ENCODE measurements at places on chromosomes 11 and 22.

- DNase-seq = no peak
Observed at GRCh38 chr11:93032580-93032979, 63.1 kb downstream of the MTNR1B start.

- DNase-seq = peak; percentile 29
Observed at GRCh38 chr22:39706376-39707140, 136.0 kb downstream of the CACNA1I start.

- DNase-seq = no peak
Observed at GRCh38 chr11:131880316-131880715, 509.9 kb downstream of the NTM start.

- no peak for DNase-seq
Observed at GRCh38 chr22:26588729-26589366, 1.1 kb downstream of the TPST2 start.

GRCh38 chr11:63769714-63770455 is 1.3 kb upstream of the ZFTA start:
- DNase-seq = no peak

DNA sequence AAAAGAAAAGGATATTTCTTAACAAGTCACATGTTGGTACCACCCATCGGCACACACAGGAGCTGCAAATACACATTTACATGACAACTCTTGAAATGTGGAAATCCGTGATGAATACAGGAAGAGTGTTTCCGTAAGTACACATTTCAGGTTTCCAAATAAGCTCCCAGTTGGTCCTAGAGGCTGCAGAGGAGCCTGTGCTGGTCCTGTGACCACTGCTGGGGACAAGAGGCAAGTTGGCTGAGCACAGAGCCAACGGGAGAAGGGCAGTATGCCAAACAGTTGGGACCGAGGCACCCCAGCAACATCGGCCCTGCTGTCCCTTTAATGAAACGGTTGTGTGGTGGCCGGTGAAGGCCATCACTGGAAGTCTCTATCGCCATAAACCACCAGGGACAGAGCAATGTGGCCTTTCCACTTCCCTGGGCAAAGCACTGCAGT is 38.5 kb upstream of the ARFGAP3 start:
- DNase-seq = no peak

- DNase-seq = no peak
Observed at GRCh38 chr11:70116386-70117065, 38.4 kb downstream of the ANO1 start.

DNA sequence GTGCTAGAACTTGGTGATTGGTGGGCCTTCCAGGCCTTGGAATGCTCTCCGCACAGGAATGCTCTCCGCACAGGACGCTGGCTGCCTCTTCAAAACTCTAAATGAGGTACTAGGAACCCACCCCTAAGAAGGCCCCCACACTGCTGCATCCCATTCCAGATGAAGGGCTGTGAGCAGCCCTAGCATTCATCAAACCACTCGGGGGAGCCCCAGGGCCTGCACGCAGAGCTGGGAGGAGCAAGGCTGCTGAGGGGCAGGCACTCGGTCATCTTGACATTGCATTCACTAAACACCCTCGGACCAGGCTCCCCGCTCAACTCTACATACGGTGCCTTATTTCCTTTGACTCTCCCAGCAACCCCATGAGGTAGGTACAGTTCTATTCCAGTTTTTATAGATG is 49.2 kb upstream of the EMID1 start:
- no peak for DNase-seq

DNA sequence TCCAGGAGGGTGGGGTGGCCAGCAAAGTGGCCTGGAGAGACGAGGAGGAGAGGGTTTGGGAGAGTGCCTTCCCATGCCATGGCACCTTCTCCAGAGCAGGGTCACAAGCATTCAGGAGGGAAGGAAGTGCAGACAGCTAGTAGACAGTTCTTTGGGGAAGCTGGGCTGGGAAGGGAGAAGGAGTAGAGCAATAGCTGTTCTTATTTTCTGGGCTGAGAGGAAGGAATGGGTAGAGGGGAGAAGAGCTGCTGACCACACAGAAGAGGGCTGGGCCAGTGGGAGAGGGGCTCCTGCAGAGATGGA is 14.8 kb upstream of the PICK1 start:
- DNase-seq = no peak

GRCh38 chr11:95257456-95257971 is 26.5 kb upstream of the SESN3 start:
- no peak for DNase-seq

GRCh38 chr22:50576070-50576469 is 2.2 kb downstream of the CPT1B start:
- DNase-seq = peak; percentile 24

DNA sequence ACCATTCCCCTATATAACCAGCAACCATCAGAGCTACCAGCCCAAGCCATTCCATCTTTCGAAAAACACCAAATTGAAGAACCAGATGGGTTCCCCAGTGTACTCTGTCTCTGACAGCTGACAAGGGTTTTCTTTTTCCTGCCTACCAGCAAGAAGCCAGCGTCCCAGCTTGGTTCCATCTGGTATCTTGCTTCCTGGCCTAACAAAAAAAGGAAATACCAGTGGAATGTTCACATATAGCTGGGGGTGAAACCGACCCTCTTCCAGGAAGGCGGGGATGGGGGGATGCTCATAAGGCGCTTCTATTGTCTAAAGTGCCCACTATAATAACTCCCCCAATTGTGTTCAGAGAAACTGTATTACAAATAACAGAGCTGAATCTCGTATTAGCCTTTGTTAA is 172.3 kb downstream of the LDLRAD3 start:
- no peak for DNase-seq

GRCh38 chr22:24086310-24086709 is 75.2 kb downstream of the CABIN1 start:
- no peak for DNase-seq

- no peak for DNase-seq
Observed at GRCh38 chr11:110367571-110367970, 62.2 kb upstream of the FDX1 start.

DNA sequence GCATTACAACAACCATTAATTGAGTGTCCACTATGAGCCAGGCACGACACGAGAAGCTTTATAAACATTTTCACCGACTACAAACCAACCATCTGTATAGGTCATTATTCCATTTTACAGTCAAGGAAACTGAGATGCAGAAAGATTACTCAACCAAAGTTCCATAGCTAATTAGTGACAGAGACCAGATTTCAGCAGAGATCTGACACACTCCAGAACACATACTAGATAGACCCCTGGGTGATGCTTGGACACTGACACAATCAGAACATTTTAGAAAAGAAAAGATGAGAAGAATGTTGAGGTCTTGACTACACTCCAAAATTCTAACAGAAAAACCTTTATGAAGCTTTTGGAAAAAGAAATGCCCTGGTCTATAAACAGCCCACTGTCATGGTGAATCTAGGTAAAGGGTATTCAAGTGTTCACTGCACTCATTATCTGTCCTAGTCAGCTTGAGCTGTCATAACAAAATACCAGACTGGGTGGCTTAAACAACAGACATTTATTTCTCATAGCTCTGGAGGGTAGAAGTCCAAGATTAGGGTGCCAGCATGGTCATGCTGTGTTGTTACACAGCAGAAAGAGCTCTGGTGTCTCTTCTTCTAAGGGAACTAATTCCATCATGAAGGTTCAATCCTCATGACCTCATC is 89.0 kb downstream of the RELT start:
- DNase-seq = no peak

DNA sequence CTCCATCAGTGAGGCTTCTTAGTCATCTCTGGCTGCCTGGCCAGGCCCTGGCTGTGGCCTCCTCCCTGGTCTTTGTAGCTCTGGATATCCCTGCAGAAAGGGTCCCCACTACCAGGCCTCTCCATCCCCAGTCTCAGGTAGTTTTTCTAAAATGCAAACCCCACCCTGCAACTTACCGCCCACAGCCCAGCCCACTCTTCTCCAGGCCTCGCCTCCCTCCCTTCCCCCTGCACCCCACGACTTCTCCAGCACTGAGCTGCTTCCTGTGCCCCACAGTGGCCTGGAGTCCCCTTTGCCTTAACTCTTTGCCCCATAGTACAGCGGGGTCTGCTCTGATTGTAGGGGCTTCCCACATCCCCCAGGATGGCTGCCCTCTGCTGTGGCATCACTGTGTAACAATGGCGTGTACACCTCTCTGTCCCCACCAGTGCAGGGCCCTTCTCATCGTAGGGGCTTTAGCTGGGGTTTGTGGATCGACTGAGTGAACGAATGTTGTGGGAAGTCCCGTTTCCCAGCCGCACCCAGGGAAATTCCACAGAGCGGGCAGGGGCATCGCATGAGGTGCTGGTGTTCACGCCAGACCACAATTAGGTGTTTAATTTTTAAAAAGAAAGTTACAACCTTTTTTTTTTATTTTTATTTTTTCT is 111.6 kb downstream of the BCR start:
- DNase-seq = no peak

GRCh38 chr11:102575012-102575411 is 44.5 kb upstream of the MMP7 start:
- no peak for DNase-seq

DNA sequence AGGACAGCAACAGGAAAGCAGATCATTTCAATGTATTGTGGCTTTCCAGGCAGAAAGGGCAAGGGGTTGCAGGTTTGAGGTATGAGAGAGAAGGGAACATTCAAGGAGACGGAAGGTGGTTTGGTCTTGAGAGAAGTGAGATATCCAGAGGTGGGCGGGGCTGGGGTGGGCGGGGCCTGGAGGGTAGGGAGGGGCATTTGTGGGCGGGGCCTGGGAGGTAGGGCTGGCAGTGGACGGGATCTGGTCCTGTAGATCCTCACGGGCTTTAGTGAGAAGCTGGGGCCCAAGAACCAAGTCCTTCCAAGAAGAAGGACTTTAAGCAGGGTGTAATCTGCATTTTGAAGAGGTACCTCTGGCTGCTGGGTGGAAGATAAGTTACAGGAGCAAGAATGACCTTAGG is 199.2 kb downstream of the MN1 start:
- no peak for DNase-seq

GRCh38 chr22:50319503-50319951 is 7.3 kb downstream of the DENND6B start:
- DNase-seq = no peak

- no peak for DNase-seq
Observed at GRCh38 chr11:8693010-8693551, 10.5 kb downstream of the RPL27A start.

GRCh38 chr11:92002568-92002967 is 222.1 kb upstream of the FAT3 start:
- no peak for DNase-seq

GRCh38 chr11:118625036-118625690 is 17.7 kb downstream of the PHLDB1 start:
- no peak for DNase-seq

DNA sequence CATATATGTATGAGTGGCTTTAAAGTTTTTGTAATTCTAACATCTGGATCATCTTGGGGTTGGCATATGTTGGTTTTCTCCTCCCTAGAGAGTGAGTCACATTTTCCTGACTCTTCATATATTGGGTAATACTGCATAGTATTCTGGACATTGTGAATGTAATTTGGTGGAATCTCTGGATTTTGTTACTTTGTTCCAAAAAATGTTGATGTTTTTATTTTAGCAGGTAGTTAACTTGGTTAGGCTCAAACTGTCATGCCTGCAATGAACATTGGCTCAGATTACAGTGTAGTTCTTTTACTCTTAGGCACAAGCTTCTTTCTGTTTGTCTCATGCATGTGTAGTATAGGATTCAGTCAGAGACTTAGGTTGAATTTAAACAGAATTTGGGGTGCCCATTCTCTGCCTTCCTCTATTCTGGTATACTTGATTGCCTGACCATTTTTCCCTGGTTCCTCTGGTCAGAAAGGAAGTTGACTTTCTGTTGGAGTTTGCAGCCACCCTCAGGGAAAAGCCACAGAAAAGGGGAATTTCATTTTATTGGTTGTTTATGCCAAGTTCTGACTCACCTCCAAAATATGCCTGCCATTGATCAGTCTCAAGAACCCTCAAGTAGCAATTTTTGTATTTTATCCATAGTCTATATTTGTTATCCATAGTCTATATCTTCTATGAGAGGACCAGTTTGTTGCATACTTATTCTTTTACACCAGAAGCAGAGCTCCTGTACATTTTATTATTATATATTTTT is 151.7 kb downstream of the UVRAG start:
- DNase-seq = peak; percentile 71

- no peak for DNase-seq
Observed at GRCh38 chr22:40033586-40034380, 39.0 kb downstream of the FAM83F start.
